ENCODE measurements at places on chromosomes 1 and 21. TPM values are rescaled to one million over a fixed set of nuclear protein-coding genes. Genes with fewer than 3 reads are reported as not detected.

Gene RIMKLA
- 0.25 TPM for total RNA-seq

DNA sequence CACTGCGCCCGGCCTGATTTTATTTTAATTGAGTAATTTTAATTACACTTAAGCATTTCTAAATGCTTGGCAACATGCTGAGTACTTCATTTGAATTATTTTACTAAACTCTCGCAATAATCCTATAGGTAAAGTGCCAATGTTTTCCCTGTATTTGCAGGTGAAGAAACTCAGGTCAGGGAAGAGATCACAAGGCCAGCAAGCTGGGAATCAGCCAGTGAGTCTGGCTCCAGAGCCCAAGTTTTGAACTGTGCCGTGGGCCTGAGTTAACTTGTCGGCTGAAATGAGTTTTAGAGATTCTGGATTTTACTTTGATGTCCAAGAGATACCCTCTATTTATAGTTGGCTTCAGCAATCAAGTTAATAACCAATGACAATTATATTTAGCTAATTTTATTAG is 141.4 kb downstream of the CNIH3 start:
- DNase-seq = peak; percentile 75

GRCh38 chr1:12438349-12438924 is 179.6 kb downstream of the DHRS3 start:
- DNase-seq = no peak

DNA sequence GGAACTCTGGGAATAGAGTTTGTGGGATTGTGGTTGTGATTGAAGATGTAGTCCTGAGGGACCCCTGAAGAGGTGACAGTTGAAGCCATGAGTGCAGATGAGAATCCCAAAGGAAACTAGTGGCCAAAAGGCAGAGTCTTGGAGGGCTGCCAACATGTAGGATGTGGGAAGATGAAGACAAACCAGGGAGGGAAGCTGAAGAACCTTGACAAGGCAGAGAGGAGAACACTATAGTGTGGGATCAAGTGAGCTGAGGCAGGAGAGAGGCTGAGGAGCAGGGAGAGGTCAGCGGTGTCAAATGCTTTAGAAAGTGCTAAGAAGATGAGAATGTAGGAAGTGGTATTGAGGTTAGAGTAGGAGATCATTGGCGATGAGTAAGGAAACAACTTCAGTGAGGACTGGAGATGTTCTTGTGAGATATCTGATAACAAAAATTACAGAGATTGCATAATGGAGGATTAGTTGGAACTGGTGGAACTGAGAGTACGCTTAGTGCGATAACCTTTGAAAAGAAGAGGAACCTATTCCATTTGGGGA is 88.5 kb upstream of the VCAM1 start:
- no peak for DNase-seq

DNA sequence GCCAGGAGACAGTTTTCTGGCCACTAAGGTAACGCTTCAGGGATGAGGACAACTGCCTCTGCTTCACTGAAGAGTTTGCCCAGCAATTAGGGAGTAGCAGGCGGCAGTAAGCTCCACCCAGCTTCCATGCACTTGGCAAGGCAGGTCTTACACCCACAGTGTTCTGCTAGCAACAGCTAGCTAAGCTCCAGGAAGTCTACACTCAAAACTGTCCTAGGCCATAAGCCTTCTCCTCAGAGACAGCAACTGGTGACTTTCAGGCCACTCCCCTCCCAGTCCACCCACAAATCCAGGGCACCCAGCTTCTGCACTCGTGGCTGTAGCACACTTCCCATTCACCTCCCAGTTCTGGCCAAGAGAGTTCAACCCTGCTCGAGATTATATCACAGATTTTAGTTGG is 47.3 kb downstream of the KMO start:
- DNase-seq = no peak

DNA sequence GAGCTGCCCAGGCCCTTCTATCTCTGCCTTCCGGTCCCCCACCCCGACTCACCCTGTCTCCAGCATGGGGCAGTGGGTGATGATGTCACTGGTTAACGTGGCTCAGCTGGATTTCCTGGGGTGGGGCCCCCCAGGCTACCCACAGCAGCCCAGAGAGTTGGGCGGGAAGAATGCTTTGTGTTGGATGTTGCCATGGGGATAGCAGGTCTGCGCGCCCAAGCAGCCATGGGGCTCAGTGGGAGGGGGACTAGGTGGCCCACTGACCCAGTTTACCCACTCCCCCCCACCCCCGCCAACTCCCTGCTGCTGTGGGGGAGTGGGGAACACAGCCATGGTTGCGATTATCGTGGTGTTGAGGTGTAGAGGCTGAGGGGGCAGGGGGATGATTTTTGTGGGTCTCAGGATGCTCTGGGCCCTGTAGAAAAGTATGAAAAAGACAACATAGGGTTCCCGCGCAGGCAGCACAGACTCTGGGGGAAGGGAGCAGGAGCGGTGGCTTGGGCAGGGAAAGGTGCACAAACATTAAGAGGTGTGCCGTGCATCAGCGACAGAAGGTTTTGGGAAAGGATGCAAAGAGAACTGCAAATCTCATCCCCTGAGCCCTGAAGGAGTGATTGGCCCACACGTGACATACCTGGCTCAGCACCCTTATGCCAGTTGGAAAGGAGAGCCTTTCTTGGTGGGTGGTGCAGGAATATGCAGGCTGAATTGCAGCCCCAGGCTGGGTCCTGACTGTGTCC is 8.5 kb downstream of the CELSR2 start:
- DNase-seq = no peak

- no peak for DNase-seq
These were observed 310.1 kb downstream of the DPYD start for GRCh38 chr1:97610748-97611147.

- DNase-seq = no peak
These were observed 2.7 kb upstream of the KCNJ9 start for GRCh38 chr1:160078512-160079195.

All from left lobe of liver (tissue), 2 donors.